GM20000 (cell line): ENCODE measurements at places on chromosomes 2 and 18.
A peak's percentile ranks its signal among the peaks of the same experiment; 100 is the strongest.

- no peak for DNase-seq
Measured at GRCh38 chr18:32280911-32281310, 91.1 kb downstream of the MEP1B start.

DNA sequence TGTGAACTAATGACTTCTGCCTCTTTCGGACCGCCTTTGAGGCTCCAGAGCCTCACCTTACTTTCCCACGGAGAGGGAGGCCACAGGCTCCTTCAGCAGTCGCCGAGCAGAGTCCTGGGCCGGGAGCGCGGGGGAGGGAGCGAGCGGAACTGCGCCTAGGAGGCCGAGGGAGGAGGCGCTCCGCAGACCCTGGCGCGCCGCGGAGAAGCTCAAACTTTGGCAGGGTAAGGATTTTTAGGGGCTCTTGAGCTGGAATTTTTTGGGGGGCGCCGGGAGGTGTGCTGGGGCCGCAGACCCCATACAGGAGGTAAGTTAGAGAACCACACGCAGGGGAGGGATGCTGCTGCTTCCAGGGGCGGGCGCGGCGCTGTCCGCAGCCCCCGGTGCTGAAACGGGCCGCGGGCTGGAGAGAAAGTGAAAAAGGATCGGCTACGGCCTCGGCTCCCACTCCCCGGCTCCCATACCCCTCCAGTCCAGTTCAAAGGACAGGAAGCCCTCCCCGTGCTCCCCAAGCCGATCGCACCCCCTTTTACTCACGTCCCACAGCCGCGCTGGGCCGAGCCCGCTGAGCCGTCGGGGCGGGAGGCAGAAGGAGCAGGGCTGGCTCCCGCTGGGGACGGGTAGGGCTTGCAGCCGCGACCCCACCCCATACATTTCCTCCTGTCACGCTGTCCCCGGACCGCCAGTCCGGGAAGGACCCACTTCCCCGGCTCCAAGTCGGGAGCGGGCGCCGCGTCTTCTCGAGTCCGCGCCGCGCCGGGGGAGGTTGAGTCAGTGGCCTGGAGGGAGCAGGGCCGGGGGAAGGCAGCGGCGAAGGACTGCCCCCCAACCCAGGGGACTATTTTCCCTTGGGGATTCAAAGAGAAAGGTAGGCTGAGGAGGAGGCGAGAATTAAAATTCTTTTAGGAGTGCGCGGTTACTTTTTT is at the start of gene CNGA3:
CNGA3 (plus strand) TSS at position 146 of the 926 bp plus-strand sequence. CDS start 23,520 bp downstream, outside the sequence.
- DNase-seq, result peak; percentile 45

- DNase-seq, result peak; percentile 11
Measured at GRCh38 chr2:138503087-138503442, 1.5 kb downstream of the SPOPL start.

DNA sequence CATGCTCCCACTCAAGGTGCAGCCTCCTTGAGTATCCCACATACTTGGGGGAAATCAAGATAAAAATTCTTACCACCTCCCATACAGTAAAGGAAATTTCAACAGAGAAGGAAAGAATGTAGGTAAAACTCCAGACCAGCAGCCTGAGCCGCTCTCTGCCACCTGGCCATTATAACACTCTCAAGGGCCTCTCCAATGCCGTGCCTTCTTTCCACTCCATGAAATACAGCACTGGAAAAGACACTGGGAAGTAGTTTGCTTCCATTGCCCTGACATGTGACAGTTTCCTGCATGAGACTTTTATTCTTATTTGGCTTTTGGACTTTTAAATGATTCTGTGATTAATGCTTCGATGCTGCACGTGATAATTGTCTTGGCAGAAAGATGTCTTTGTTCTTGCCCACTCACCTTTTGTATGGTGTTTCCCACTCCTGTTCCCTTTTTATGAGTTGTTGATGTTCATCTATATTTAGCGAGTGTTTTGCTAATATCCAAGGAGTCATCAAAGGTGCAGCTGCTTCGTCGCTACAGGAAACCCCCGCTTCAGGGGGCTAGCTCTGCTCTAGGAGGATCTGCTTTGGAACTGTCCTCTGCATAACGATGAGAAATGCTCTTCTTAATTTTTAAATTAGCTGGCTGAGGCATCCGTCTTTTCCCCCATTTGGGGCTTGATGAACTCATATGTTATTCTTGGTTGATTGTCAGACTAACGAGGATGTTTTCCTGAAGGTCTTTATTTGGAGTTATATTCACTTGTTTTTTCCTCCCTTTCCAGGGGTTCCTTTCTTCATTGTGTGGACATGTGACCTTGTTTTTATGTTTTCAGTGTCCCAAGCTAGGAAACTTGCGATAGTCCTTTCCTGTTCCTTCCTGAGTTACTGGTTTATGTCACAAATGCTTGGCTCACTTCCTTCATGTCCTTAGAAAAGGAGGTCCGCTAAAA is 179.4 kb downstream of the TXNL1 start:
- no peak for DNase-seq

DNA sequence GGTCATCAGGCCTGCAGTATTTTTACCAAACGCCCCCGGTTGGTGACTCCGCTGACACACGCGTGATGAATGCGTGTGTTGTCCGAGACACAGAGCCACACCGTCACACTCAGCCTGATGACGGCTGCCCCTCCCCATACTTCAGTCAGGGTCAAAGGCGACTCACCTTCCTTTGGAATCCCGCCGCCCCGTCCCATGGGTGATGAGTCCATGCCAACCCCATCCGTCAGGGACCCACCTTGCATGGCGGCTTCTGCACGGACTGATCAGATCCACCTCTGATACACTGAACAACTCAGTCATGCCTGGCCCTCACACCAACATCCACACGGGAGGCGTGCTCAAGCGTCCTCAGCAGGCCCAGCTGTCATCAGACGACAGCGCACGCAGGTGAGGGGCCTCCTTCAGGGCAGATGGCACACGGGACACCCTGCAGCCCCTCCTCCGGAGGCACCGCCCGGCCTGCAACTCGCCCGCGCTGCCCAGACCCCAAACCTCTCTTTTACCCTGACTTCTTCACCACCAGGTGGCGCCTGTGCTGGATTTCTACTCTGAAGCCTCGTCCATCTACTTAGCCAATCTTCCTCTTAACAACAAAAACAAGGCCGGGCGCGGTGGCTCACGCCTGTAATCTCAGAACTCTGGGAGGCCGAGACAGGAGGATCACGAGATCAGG is 89.2 kb downstream of the ZNF516 start:
- no peak for DNase-seq

DNA sequence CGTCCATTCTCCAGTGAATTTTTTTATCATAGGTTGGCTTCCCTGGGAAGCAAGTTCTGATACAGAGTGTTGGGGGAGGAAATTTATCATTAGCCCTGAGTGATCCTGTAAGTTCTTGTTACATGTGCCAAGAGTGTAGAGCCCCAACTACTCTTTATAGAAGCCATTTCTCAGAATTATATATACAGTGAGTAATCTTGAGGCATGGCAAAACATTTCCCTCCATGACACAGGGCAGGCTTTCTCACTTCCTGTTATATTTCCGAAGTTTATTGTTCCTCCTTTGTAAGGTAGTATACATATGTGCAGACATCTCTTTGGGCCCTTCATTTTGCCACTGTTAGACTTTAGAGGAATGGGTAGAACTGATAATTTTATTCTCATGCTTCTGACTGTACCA is 484.7 kb upstream of the NRXN1 start:
- DNase-seq, result no peak

- no peak for DNase-seq
Measured at GRCh38 chr2:197292619-197293018, 18.0 kb downstream of the ANKRD44 start.

GRCh38 chr2:156663757-156664409 is 227.7 kb downstream of the GPD2 start:
- peak; percentile 18 for DNase-seq

DNA sequence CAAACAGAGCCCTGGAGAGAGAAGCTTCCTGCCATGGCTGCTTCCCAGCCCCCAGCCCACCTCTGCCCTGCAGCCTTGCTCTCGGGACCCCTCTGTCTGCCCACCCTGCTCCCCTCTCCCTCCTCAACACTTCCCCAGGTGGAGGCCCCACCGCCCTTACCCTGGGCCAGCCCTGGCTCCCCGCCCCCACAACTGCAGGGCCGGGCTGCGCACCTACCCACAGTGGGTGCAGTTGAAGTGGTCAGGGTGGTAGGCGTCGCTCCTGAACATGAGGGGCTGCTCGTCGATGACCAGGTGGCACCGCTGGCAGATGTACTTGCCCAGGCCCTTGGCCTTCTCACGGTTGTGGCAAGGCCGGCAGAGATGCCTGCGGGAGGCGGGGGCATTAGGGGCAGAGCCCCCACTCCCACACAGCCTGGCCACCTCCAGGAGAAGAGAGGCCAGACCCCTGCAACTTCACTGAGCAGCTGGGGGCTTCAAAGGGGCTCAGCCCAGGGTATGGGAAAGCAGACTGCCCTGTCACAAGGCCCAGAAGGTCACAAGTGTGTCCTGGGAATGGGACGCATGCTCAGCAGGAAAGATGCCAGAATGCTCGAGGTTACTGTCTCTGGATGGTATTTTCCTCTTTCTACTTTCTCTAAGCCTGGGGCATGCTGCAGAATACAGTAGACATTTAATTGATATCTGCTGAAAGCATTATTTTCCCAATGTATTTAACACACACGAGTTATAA is 3.1 kb upstream of the GPR17 start:
- DNase-seq, result no peak

GRCh38 chr2:132542953-132543569 is 126.5 kb downstream of the GPR39 start:
- DNase-seq, result no peak
